ENCODE measurements at places on chromosomes 6 and 20. TPM values are rescaled to one million over a fixed set of nuclear protein-coding genes. Genes with fewer than 3 reads are reported as not detected.

GUCA1A gene
- polyA plus RNA-seq = 0.24 TPM

HCRTR2 gene
- polyA plus RNA-seq = not detected

SLC17A2 gene
- not detected for polyA plus RNA-seq

FOXC1 gene
- 2.2 TPM for polyA plus RNA-seq

DLK2 gene
- 1.5 TPM for polyA plus RNA-seq

COL10A1 gene
- polyA plus RNA-seq = 0.99 TPM

CYP39A1 gene
- polyA plus RNA-seq = 3.1 TPM

SLA2 gene
- 0.28 TPM for polyA plus RNA-seq

HUS1B gene
- not detected for polyA plus RNA-seq

TSBP1 gene
- not detected for polyA plus RNA-seq

DNAJC5 gene
- polyA plus RNA-seq = 26.8 TPM

TBC1D32 gene
- polyA plus RNA-seq = 4.5 TPM

GPR6 gene
- not detected for polyA plus RNA-seq

CST4 gene
- not detected for polyA plus RNA-seq

ZBTB46 gene
- 17.3 TPM for polyA plus RNA-seq

GRCh38 chr20:13428684-13429083 is 207.6 kb downstream of the ISM1 start:
- DNase-seq = no peak

GRCh38 chr20:62921119-62921687 is 5.1 kb downstream of the DIDO1 start:
- DNase-seq = no peak

- DNase-seq = no peak
These were observed 217.6 kb upstream of the HDDC2 start for GRCh38 chr6:125519367-125519766.

DNA sequence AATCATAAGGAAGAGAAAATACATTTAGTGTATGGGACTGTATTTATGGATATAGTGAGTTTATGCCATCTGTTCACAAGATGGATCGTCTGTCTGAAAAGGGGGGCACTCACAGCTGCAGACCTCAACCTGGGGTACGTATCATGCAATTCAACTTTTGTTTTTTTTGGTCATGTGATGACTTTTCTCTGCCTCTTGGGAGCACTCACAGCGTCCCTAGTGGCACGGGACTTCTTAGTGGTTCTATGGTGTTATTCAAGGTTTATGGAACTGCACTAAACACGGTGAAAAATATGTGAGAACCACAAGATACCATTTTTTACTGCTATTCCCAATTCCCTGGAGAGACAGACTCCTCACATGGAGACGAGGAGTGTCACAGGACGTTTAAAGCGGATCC is 60.4 kb upstream of the MPC1 start:
- no peak for DNase-seq

GRCh38 chr6:15304337-15305042 is 58.6 kb downstream of the JARID2 start:
- no peak for DNase-seq

DNA sequence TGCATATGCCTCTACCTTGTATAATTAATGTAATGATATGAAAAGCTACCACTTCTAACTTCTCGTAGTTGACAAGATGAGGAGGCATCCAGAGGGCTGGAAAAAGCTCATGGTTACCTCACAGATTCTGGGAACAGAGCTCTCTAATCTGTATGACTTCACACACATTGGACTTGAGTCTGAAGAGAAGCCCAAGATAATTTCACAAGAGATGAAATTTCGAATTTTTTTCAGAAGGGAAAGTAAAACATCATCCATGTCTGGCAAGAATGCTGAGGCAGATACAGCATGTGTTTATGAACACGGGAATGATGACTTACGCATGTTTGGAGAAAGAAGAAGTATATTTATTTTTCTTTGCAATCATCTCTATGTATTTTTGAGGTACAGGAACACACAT is 141.8 kb upstream of the TENT5A start:
- peak; percentile 74 for DNase-seq

- no peak for DNase-seq
These were observed 42.6 kb upstream of the IRF4 start for GRCh38 chr6:348860-349396.

- DNase-seq = no peak
These were observed 1.0 kb upstream of the TGM6 start for GRCh38 chr20:2379511-2380229.

- DNase-seq = no peak
These were observed 5.8 kb upstream of the MLN start for GRCh38 chr6:33809594-33809993.

DNA sequence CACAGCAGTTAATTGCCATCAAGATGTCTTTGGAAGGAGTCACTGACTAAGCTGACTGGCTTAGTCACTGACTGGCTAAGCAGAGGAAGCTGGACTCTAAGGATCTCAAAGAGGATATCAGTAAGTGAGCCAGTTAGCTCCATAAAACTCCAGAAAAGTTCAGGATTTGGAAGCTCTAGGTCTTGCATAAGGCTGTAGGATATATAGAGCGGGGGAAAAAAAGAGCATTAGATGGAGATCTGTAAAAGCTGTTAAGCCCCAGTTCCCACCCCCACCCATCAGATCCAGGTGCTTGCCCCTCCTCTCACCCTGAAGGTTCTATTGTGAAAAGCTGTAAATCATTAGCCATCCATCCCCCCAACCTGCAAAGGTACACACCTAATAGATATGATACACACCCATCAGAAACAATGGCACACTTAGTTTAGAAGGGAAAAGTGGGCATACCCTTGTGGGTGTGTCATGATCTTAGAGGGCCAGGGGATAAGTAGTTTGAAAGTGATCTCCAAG is 32.2 kb downstream of the CARMIL1 start:
- no peak for DNase-seq

DNA sequence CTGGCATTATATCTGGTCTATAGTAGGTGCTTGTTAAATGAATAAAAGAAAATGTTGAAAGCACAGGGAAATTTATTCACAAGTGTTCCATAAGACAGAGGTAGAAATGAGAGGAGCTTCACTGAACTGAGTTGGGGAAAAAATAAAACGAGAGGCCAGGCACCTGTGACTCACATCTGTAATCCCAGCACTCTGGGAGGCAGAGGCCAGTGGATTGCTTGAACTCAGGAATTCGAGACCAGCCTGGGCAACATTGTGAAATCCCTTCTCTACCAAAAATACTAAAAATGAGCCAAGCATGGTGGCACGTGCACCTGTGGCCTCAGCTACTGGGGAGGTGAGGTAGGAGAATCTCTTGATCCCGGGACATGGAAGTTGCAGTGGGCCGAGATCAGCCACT is 28.1 kb upstream of the IBTK start:
- DNase-seq = no peak

GRCh38 chr6:32867554-32868256 is 13.7 kb downstream of the PSMB9 start:
- DNase-seq = no peak

DNA sequence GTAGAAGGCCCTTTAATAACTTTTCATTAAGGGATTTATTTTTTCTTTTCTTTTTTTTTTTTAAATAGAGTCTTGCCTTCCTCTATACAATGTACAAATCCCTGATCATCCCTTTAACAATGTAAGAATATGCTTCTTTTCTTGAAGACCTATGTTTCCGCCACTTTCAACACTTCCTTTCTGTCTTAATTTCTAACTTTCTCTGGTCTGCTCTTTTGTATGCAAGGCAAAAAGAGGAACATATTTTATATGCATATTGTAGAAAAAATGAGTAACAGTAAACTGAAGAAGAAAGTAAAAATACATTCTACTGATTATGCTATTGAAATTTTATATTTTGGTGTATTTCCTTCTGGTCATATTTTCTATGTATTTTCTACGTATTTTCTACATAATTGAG is 484.7 kb downstream of the TFAP2B start:
- DNase-seq = no peak

DNA sequence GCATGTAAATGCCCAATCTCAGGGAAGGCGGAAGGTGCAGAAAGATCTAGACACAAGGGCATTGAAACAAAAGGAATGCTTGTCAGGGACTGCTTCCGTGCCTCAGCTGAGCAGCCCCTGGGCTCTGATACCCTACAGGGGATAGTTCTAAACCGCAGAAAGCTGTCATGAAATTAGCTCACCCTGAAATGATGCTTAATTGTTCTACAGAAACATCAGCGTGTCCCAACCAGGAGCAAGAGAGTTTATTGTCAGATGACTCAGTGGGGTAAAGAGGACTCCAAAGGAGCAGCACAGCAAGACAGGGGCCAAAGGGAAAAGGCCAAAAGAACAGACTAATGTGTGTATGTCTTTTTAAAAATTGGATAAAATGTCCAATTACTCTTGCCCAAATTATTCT is 258.4 kb upstream of the JARID2 start:
- DNase-seq = no peak

DNA sequence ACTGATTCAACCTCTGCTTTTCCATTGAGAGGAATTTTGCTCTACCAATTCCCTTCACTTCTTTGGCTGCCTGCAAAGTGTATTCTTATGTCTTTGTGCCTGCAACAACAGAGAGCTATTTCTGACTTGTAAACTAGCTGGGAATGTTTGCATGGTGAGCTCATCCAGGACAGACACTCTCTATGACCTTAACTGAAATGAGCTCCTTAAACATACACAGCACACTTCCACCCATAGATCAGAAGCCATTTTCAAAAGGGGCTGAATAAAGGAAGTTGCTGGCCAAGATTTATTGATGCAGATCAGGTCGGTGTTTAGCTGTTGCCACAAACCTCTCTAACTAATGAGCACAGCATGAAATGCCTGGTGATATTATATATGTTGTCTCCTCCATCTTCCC is 377.7 kb downstream of the BTBD9 start:
- peak; percentile 88 for DNase-seq

- no peak for DNase-seq
These were observed 73.5 kb downstream of the BFSP1 start for GRCh38 chr20:17457588-17458190.

DNA sequence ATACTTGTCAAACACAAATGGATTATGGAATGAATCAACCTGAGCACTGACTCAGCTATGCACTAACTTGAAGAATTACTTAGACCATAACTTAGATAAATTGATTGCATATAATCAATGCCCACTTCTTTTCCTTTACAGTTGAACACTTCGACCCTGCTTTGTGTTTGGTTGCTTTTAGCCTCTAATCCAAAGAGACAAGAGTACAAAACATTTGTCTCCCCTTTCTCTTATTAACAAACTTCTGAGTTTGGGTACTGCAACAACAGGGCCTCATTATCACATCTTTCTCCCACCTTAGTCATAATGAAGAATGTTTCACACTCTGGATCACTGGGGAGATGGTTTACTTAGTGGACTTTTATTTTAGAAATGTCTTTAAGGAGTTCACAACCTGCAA is 2.6 kb upstream of the TAAR6 start:
- no peak for DNase-seq

DNA sequence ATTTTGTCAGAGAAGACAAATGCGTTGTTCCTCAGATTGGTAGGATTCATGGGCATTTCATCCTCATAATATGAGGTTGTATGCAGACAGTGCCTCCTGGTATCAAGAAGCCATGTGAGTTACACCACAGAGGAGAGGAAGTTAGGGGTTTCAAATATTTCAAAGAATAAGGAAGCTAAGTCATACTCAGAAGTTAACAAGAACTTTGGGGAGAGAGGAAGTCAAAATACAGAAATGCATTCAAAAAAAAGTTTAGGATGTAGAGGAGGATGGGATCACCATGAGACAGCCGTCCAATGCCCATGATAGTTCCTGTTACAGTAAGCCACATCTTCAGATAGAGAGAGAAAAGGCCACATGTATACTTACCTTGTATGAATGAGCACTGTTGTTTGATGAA is 22.3 kb downstream of the HLA-DOB start:
- DNase-seq = no peak

DNA sequence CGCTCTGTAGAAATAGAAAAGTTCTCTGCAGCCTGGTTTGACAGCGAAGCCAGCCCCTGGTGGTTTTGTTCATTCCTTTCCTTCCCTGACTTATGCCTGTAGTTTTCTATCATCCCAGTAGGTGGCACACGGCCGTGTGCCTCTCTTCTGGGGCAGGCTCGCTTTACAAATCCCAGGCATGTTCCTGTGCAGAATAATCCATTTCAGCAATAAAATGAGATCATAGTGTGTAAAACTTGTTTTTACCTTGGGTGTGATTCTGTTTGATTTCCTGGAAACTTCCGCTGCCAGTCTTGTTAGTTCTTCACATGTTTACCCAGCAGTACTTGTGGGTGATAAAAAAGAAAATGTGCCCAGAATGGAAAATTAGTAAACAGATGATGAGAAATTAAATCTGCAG is 7.4 kb upstream of the INSM1 start:
- DNase-seq = peak; percentile 37

DNA sequence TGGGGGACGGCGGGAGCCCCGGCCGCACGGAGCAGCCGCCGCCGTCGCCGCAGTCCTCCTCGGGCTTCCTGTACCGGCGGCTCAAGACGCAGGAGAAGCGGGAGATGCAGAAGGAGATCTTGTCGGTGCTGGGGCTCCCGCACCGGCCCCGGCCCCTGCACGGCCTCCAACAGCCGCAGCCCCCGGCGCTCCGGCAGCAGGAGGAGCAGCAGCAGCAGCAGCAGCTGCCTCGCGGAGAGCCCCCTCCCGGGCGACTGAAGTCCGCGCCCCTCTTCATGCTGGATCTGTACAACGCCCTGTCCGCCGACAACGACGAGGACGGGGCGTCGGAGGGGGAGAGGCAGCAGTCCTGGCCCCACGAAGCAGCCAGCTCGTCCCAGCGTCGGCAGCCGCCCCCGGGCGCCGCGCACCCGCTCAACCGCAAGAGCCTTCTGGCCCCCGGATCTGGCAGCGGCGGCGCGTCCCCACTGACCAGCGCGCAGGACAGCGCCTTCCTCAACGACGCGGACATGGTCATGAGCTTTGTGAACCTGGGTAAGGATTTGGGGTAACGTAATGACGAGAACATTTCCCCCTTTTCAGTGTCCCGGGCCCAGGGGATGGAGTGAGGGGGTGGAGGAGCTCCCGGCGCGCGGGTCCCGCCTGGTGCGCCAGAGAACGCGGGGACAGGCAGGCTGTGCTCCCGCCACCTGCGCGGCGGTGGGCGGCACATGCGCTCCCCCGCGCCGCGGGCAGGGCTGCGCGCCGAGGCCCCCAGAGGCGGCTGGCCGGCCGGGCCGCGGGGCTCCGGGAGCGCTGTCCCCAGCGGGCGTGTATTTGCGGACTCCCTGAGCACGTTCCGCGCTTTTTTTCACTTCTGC is 1.4 kb downstream of the BMP6 start:
- DNase-seq = no peak

Measured in muscle of back (tissue), 13 donors.